ENCODE measurements at places on chromosomes 6 and 20.

DNA sequence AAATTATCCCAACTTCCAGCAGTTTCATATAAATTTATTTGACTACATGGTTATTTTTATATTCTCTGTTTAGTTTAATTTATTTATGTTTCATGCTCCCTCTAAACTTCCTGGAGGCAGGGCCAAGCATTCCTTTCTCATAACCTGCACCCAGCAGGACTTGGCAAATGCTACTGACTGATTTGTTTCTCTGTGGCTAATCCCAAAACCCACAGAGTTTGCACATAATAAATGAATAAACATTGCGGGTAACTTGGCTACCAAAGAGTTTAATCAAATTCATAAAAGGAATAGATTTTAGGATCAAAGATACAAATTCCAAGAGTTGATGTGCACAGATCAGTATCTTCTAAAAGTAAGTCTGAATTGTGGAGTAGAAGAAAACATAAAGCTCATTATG is 239.5 kb downstream of the SLC35F1 start:
- DNase-seq: peak; percentile 85

GRCh38 chr20:64121586-64121985 is 14.2 kb upstream of the NPBWR2 start:
- no peak for DNase-seq

- peak; percentile 52 for DNase-seq
Measured at GRCh38 chr6:117441824-117442264, 16.1 kb upstream of the ROS1 start.

- DNase-seq: no peak
Measured at GRCh38 chr6:159305159-159305558, 136.0 kb downstream of the FNDC1 start.

GRCh38 chr6:108946695-108947094 is 98.5 kb downstream of the ARMC2 start:
- peak; percentile 50 for DNase-seq

DNA sequence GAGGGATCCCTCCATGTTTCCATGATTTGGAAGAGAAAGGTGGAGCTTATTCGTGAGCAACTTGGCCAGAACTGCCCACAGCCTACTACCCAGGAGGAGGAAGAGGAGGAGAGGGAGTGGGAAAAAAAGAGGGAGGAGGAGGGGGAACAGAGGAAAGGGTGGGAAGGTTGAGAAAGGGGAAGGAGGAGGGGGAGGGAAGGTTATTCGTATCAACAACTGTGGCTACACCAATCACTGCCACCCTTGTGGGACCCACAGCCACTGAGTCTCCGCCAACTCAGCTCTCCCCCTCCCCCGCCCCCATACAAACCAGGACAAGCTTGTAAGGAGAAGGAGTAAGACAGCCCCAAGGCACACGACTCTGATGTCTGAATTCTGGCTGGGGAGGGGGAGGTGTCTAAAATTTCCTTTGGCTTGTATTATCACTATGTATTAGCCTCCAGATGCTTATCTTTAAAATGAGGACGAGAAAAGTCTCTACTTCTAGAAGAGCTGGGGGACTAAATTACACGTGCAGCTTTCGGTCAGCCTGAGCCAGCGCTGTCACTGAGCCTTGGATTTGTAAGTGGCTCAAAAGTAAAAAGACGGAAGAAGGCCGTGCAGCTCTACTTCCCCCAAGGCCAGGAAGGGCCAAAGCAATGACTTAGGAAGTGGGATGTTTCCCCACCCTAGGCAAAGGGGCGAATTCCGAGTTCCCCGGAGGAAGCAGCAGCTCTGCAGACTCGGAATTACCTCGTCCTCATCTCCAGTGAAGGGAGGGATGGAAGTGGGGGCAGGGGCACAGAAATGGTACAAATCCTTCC is 1.0 kb downstream of the FKBP1A start:
- DNase-seq: no peak

DNA sequence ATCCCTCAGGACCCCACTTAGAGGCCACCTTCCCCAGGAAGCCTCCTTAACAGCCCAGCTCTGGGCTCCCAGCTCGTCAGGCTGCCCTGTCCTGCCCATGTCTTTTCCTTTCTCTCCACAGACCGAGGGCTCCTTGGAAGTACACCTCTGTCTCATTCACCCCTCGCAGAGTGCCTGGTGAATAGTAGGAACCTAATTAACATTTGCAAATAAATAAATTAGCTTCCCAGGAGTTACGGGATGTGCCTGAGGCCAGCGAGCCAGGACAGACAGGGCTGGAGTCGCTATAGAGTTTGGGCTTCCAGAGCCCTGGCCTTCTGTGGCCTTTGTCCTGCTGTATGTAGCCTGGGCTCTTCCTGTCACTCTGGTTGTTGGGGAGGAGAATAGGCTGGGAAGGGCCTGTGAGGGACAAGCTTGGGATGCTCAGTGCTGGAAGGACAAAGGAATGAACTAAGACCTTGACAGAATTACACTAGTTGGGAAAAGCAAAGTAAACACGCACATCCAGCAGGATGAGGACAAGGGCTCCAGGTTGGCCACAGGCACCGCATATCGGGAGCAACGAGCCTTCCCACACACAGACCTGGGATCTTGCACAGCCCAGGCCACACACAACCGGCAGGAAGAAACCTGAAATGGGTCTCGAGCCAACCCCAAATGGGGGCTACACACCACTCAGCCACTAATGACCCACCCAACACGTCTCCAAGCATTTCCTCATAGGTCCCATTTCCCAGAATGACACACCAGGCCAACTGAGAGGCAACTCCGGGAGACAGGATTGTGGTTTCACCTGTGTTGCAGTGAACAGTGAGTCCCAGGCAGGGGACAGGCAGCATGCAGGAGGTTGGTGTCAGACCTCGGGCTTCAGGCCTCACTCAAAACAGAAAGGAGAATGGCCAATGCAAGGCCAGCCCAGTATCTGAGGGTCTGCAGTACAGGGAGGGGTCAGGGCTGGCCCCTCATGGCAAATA is 9.7 kb downstream of the MAP1LC3A start:
- no peak for DNase-seq

DNA sequence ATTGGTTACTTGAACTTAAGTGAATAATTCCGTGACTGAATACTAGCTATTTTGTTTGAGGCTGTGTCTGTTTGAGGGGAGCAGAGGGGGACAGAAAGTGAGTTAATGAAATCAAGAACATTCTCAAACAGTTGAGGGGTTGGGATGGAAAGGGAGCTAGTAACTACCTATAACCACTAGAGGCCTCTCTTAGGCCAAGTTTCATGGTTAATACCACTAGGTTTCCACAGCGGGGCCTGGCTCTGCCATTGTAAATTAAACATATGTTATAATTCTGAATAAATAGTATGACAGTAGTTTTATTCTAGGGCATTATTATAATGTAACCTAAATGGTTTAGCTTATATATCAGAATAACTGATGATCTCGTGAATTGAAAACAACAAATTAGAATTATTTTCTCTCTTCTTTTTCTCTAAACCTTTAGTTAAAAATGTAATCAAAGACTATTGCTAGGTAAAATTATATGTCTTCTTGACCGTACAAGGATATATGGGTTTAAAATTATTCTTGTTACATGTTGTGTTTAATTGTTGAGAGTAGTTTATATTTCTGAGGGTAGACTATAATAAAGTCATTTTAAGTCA is 108.1 kb downstream of the BCKDHB start:
- peak; percentile 53 for DNase-seq

GRCh38 chr6:169993861-169994481 is 242.5 kb downstream of the ERMARD start:
- no peak for DNase-seq

- DNase-seq: peak; percentile 91
Measured at GRCh38 chr6:142378138-142378875, 76.5 kb downstream of the ADGRG6 start.

DNA sequence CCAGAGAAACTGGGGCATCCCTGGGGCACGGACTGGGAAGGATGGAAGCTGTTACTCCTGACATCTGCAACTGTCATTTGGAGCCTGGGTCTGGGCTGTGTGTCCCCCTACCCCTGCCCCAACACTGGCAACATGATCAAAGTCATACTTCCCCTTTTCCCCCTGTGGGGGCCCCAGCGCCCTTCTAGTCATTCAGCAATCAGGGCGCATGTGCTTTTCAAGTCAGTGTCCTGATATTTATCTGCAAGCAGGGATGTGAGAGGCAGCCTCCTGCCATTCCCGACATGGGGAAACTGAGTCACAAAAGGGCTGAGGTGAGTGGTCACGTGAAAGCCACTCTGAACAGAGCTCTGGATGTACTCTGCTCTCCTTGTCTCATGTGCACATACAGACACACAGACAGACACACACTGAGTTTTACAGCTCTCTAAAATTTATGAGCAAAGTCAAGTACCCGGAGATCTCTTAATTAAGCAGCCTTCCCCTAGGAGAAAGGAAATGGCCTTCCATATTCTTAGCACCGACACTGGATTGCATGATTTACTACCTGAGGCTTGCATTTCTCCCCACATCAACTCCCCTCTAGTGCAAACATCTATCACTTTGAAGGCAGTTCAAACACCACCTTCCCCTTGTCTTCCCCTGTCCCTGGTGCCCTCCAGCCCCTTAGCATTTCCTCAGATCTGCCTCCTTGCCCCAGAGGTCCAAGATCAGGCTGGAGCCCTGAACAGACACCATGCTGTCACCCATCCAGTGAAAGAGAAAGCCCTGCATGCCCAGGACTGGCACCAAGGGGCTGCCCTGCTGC is 170.7 kb downstream of the CDC5L start:
- no peak for DNase-seq

DNA sequence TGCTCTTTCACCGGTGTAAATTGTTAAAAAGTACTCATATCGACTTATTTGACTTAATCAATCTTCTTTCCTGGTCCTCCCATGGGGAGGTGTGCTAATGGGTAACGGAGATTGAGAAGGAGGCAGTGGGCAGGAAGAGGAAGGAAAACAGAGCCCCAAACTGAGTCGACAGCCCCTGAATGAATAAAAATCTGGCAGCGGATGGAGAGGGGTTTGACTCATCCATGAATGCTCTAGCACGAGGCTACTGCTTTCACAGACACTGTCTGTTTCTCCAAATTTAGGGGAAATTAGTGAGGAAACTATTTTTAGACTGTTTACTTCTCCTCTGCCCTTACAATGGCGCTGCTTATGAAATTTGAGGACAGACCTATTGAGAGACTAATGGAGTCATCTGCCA is 142.2 kb upstream of the ATXN1 start:
- no peak for DNase-seq

DNA sequence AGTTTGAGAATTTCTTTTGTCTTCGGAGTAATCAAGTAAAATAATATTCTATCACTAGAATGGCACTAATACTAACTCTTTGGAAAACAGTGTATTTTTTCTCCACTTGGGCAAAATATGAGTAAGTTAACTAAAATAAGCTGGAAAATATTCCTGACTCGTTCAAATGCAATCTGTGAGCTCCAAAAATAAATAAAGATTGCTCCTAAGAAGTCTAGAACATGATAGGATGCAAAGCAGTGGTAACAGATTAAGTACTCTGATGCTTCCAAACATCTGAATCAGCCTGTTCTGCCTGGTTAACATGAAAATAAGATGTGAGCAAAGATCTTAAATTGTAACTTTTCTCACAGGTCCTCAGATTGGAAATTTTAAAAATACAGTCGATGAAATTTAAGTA is 285.1 kb upstream of the ID4 start:
- DNase-seq: no peak

- peak; percentile 36 for DNase-seq
Measured at GRCh38 chr6:82072751-82073150, 174.8 kb downstream of the IBTK start.

DNA sequence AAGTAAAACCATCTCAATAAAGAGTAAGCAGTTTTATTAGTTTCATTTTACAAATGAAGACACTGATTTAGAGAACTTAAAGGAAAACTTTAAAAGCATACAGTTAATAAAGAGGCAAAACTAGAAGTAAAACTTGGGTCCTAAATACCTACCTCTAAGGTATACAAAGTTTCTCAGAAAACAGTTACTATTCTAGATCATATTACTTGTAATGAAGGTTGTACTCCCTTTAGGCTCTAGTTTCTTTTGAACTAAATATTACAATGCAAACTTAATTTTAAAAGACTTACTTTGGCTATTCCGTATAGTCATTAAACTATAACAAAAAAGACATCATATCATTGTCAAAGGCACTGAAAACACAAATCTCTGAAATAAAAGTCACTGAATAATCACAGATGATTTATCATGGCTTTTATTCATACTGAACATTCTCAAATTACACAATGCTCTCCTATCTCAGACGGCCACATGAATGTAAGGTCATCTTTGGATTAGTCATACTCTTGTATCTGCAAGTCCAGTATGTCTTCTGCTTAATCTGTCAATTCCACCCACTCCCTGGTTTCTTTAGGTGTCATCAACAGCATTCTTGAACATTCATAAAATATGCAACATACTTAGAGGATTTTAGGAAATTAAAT is 361.6 kb upstream of the RUNX2 start:
- peak; percentile 26 for DNase-seq

GRCh38 chr6:7298113-7298512 is 14.9 kb downstream of the SSR1 start:
- DNase-seq: no peak

GRCh38 chr6:56758553-56758952 is 115.9 kb upstream of the DST start:
- no peak for DNase-seq
